ENCODE measurements at places on chromosomes 11 and 22.

DNA sequence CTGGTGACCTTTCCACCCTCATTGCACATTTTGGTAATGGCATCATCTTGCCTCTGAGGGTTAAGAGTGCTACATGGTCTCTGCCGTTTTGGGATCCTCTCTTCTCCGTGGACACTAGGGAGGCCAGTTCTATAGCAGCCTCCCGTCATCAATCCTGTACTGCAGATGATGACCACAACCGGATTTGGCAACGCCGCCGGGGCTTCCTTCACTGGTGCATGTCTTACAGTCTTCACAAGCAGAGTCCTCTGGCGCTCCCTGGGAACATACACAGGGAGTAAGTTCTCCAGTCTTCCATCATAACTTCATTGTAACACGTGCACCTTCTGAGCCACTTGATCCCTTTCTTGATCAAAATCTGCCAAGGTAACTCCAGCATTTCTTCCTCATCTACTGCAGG is 69.0 kb upstream of the SLC22A12 start:
- DNase-seq = no peak
- no peaks in the 10 kb centered on the region for H3K4me1 ChIP-seq
- no peaks in the 10 kb centered on the region for H3K27me3 ChIP-seq
- H3K27ac ChIP-seq = no peak overlapping the region
- H3K4me3 ChIP-seq = no peak overlapping the region
- H3K36me3 ChIP-seq = no peaks in the 10 kb centered on the region

DNA sequence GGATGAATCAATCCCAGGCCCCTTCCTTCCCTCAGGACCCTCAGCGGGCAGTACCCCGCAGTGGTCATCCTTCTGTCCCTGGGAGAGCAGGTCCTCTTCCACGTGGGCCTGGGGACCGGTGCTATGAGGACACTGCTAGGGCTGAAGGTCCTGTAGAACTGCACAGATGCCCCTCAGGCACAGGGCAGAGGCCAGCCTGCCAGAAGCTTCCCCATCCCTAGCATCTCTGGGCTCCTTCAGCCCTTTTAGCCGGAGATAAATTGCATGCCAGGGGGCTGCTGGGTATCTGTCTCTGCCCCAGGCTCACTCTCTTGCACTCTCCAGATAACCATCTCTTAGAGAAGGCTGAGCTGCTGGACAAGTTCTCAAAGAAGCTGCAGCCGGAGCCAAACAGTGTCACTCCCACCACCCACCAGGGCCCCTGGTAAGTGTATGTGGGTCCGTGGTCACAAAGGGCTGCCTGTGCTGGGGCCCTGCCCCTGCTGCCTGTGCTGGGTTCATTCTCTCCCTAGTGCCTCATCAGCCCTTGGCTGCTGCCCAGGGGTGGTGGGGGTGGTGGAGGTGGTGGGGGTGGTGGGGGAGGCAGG is 2.3 kb downstream of the ATG16L2 start:
- no peak for DNase-seq
- peaks cover 31% of the 10 kb centered on the region for H3K4me1 ChIP-seq
- peaks cover 17% of the 10 kb centered on the region for H3K36me3 ChIP-seq
- peak overlapping the region; percentile 96 for H3K27ac ChIP-seq
- no peak overlapping the region for H3K4me3 ChIP-seq

DNA sequence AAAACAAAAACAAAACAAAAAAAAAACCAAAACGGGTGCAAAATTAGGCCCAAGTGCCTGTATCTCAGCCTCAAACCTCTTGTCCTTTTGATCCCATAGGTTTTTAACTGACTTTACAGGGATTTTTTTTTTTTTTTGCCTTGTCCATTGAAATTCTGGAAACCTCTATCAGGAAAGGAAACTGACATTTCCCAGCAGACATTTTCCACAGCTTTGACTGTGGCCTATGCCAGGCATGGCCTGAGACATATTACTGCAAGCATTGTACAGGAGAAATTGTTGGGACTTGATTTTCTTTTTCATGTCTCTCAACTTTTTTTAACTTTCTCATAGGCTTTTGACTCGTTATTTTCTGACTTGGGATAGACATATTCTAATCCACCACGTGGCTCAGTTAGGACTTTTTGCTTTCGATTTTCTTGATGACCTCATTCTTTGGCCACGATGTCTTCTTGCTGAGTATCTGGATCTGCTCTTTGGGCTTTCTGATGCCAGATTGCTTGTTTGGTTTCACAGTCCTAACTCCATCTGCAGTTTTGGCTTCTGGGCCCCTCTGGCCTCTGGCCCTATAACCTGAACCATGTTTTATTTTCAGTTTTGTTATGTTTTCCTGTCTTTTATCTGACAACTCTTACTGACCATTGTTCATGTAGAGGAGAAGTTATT is 336.1 kb upstream of the C11orf87 start:
- peak overlapping the region; percentile 62 for H3K27ac ChIP-seq
- DNase-seq = no peak
- H3K4me1 ChIP-seq = peaks cover 3% of the 10 kb centered on the region
- H3K36me3 ChIP-seq = no peaks in the 10 kb centered on the region
- no peak overlapping the region for H3K4me3 ChIP-seq

GRCh38 chr11:40877256-40877655 is 582.2 kb downstream of the LRRC4C start:
- no peak for DNase-seq
- H3K27ac ChIP-seq = no peak overlapping the region
- no peak overlapping the region for H3K4me3 ChIP-seq
- no peaks in the 10 kb centered on the region for H3K27me3 ChIP-seq
- no peaks in the 10 kb centered on the region for H3K4me1 ChIP-seq
- H3K36me3 ChIP-seq = no peaks in the 10 kb centered on the region

DNA sequence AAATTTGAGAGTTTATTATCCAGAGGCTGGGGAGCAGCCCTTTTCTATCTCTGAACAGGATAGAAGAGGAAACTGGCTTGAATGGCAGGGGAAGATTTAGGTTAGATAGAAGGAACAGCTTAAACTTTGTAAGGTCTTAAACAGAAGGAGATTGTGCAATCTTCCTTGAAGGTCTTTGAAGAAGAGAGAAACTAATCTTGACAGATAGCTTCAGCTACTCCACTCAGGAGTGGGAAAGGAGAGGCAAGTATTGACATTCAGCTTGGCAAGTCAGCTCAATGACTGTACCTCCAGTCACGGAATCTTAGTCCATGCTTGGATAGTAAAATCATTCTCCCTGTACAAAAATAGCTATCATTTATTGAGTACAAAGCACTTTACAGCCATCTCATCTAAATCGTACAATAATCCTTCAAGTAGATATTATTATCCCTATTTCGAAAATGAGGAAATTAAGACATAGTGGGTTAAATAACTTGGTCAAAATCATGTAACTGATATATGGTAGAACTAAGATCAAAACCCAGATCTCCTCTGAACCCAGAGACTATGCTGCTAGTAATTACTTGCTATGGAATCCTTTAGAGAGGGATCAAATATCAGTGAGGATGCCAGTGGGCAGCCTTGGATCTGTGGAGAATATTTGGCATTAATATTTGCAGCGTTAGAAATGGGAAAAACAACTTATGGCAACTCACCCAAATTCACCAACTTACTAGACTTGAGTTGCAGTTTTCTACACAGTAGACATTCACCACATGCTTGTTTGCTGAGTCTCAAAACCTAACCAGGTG is 14.6 kb downstream of the C11orf97 start:
- H3K27me3 ChIP-seq = no peaks in the 10 kb centered on the region
- no peak overlapping the region for H3K27ac ChIP-seq
- DNase-seq = no peak
- no peaks in the 10 kb centered on the region for H3K4me1 ChIP-seq
- no peaks in the 10 kb centered on the region for H3K36me3 ChIP-seq

DNA sequence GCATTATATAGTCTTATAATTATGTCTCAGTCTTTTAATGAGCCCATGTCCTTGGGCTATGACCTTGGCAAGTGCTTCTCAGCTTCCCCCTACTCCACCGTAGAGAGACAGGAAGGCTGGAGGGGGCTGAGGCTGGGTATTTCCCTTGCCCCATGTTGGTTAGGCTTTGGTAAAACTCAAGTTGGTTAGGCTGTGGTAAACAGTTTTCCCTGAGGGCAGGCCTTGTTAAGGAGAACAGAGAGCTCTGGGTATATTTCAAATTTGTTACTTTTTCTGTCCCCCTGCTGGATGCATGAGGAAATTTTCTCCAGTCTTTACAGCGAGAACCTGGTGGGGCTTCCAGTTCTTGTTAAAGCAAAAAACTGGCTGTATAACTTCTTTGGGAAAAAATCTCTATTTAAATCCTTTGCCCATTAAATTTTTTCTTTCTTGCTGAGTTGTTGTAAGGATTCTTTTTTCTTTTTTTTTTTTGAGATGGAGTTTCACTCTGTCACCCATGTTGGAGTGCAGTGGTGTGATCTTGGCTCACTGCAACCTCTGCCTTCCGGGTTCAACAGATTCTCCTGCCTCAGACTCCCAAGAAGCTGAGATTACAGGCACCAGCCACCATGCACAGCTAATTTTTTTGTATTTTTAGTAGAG is 12.2 kb upstream of the DCHS1 start:
- no peak overlapping the region for H3K27ac ChIP-seq
- no peaks in the 10 kb centered on the region for H3K36me3 ChIP-seq
- no peak overlapping the region for H3K4me3 ChIP-seq
- no peak for DNase-seq

GRCh38 chr11:123588117-123588863 is 66.1 kb downstream of the SCN3B start:
- no peaks in the 10 kb centered on the region for H3K36me3 ChIP-seq
- no peaks in the 10 kb centered on the region for H3K4me1 ChIP-seq
- H3K4me3 ChIP-seq = no peak overlapping the region
- H3K27ac ChIP-seq = no peak overlapping the region
- H3K27me3 ChIP-seq = no peaks in the 10 kb centered on the region

Data from ascending aorta (tissue), 2 donors.